ENCODE measurements at places on chromosomes 7 and 10. TPM values are rescaled to one million over a fixed set of nuclear protein-coding genes. Genes with fewer than 3 reads are reported as not detected.

GRCh38 chr7:130611218-130611617 is 57.3 kb downstream of the COPG2 start:
- DNase-seq, result no peak

DNA sequence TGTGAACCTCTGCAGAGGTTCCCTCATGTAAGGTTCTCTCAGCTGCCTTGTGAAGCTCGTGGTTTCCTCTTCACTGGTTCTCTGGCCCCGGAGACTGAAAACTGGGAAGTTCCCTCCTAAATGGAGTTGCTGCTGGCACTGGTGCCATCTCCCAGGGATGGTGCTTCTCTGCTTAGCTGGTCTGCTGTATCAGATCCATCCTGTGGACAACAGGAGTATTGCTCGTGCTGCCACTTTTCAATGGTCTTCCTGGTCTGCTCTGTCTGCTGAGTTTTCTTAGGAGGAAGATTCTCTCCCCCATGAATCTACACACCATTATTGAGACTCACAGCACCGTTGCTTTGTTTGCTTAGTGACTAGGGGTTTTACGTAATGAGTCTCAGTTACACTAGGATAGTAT is 247.8 kb downstream of the OTUD1 start:
- DNase-seq, result no peak

GRCh38 chr7:99369767-99370391 is 4.7 kb upstream of the ARPC1B start:
- DNase-seq, result no peak

- DNase-seq, result no peak
Measured at GRCh38 chr7:112086496-112087254, 119.5 kb downstream of the DOCK4 start.

DNA sequence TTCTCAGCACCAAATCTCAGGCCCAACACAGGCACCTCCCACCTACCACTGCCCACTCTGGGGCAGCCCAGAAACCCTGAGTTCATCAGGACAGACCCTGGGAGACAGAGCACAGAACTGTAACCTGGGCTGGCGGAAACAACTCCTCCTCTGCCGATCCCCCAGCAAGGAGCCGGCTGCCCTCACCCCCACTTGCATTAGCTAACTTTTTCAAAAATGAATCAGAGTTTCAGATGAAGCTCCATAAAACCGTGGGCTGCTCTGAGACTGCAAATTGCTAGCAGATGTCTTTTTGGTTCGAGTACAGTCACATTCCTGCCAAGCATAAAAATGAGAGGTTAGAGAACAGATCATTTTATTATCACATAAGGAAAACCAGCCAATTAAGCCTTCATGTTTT is 93.4 kb upstream of the PARD3 start:
- no peak for DNase-seq

DNA sequence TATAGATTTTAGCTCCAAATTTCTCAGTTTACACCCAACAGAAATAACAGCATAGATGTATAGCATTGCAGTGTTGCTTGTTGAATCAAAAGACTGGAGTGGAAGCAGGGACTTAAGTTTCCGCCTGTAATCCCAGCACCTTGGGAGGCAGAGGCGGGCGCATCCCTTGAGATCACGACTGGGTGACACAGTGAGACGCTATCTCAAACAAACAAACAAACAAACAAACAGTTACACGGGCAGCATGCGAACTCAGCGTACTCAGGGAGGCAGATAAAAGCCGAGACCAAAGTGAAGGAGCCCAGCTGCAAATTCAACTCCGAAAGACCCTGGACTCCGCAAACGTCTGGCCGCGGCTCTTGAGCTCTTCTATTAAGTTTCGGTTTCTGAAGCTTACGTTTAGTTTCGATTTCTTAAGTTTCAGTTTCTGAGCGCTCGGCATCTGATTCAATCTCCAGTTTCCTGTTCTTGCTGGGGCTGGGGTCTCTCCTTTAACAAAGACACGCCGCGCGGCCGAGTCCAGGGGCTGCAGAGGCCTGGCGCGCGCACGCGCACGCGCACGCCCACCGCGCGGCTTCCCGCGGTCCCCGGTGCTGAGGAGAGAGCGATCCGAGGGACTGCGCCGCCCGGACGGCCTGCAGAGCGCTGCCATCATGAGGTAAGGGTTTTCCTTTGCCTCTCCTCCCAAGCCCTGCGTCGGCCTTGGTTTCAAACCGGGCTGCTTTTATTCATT is at the start of gene IFIT5:
Gene IFIT5, plus strand, starts transcription at position 423 of the 733 bp plus-strand sequence. Its CDS starts 231 bp downstream, at position 654.
- DNase-seq, result no peak

DNA sequence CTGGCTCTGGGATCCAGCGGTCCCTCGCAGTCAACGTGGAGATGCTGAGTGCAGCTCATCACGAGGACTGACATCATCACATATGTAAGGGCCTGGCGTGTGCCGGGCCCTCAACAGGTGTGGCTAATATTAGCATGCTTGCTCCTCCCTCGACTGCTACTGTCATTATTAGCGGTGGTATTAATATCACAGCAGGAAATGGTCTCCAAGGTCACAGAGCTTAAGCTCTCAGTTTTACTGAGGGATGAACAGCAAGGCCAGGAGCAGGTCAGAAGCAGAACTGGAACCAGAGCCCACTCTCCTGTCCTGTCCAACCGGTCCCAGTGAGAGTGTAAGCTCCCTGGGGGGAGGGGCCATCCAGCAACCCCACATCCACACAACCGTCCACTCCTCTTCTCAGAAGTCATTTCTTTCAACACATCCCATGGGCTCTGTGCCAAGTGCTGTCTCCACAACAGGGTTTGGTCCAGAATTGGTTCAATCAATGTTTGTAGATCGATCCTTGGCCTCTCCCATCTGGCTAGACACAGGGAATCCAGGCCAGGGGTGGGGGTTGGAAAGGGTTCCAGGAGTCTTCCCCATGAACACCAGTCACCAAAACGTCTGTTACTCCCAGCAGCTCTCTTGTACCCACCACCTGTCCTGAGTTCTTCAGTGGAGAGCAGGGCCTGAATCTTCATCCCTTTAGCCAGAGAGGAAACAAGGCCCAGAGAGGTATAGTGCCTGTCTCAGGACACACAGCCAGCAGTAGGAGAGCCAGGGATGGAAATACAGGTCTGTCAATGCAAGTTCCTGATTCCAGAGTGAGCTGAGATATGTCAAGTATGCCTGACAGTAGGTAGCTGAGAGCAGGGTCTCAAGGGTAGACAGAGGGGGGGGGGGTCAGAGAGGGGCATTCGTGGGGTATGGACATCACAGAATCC is 45.3 kb upstream of the ZMIZ1 start:
- no peak for DNase-seq

GRCh38 chr7:4959306-4959705 is 319 bp upstream of the MMD2 start:
- no peak for DNase-seq

DNA sequence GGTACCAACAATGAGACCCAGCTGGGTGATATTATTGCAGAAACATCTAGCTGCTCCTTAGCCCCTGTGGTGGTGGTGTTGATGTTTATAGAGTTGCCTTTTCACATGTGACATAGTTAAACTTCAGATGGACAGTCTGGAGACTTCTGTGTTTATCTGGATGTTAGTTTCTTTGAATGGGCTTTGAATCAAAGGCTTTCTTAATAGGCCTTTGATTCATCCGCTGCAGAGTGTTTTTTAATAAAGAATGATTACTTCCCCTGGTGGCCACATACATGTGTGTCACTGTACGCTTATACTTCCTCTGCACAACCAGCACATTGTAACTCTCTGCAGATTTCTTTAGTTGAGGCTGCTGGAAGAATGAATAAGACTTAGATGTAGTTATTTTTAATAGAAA is 221.0 kb downstream of the DYNC1I1 start:
- DNase-seq, result no peak

EGFR gene
- total RNA-seq, result 16.8 TPM

Data from glomerular endothelial cell (primary cell).